ENCODE measurements at places on chromosomes 7 and 10.

DNA sequence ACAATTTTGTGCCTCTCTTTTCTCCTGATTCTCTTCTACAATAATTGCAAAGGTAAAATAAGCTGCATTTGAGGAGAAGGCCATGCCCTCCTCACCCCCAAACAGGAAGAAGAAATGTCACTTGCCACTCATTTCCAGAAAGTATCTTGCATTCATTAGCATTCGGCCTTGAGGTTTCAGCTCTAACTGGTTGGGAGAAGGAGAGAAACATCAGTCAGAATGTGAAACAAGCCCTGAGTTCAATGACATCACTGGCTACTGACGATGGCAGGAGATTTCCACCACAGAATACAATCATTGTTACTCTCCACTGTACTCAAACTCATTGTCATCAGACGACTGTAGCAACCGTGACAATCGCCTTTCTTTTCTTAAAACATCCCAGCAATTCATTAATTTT lies 72.8 kb downstream of the PRKCQ start:
- no peak for DNase-seq

DNA sequence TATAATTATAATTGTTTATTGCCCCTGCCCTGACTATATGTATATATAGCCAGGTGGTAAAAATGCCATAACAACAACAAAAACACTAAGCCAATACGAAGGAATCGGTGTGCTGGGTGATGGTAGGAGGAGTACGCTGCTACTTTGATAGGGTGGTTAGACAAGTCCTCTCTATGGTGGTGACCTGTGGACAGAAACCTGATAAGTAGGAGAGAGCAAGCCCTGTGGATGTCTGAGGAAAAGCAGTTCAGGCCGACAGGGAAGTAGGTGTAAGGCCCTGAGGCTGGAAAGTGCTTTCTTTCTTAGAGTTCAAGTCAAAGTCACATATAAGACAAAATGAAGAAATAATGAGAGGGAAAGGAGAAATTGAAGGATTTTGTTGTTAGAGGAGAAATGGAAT lies 823.8 kb upstream of the CELF2 start:
- no peak for DNase-seq

DNA sequence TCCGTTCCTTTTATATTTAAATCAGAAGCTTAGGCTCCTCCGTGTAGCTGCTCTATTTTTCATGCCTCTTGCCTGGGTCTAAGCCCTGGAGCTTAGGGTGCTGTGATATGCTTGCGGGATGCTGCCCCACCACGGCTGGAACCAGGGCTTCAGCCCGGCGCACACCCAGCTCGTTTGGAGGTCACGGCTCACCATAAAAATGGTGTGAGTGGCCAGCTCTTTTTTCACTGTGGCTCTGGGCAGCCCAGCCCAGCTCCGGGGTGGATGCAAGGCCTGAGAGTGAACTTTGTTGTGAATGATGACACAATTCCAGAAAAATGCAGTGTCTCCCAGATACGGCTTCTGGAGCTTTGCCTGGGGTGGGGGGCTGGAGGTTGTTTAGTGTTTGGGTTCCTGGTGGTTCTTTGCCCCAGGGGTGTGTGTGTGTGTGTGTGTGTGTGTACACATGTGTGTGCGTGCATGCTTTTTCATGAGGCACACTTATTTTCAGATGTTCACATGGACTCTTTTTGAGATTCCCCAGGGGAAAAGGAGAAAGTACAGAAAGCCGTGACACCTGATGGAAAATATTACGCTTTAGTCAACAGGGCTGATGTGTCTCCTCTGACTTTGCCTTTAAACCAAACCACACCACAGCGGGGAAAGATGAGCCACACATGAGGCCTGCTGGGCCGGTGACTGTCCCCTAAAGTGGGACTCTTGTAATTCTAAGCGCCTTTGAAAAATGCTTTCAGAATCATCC lies 46.2 kb downstream of the GRK5 start:
- peak; percentile 96 for DNase-seq

DNA sequence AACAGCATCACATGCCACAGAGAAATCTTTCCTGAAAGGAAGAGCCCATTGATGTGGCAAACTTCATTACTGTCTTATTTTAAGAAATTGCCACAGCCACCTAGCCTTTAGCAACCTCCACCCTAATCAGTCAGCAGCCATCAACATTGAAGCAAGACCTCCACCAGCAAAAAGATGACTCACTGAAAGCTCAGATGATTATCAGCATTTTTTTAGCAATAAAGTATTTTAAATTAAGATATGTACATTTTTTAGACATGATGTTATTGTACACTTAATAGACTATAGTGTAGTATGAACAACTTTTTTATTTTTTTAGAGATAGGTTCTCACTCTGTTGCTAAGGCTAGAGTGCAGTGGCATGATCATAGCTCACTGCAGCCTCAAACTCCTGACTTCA lies 14.8 kb downstream of the STEAP1B start:
- DNase-seq = peak; percentile 58

GRCh38 chr7:1014681-1015080 lies 29.7 kb upstream of the GPR146 start:
- DNase-seq = no peak

GRCh38 chr7:47383696-47384445 lies 198.0 kb downstream of the TNS3 start:
- no peak for DNase-seq

DNA sequence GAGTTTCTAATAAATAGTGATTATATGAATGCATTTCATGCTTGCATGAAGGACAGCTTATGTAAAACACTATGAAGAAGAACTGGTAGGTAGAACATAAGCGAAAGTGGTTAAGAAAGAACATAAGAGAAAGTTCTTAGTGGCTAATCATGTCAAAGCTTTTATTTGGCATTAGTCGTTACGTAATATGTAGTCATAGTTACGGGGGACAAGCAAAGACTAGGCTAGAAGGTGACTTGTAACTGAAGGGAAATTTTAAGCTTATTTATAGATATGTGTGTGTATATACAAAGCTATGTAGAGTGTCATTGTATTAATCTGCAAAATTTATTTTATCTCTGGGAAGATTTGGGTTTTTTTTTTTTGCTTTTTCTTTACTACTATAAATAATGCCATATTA lies 36.9 kb downstream of the CAPZA2 start:
- DNase-seq = no peak

DNA sequence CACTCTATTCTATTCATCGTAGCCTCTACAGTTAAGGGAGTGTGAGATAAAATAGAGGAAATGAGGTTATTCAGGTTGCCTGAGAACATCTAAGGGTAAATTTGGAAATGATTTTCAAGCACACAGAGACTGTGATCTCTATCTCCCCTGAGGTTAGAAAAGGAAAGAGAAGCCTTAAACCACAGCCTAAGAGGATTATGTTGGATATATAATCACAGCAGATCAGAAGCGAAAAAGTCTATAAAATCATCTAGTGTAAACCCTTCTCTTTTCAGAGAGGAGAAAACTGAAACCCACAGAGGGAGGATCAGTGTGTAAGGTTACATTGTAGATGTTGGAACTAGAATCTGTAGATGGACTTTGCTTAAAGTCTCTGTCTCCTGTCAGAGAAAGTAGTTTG lies 90.6 kb upstream of the SEMA3E start:
- DNase-seq = no peak

DNA sequence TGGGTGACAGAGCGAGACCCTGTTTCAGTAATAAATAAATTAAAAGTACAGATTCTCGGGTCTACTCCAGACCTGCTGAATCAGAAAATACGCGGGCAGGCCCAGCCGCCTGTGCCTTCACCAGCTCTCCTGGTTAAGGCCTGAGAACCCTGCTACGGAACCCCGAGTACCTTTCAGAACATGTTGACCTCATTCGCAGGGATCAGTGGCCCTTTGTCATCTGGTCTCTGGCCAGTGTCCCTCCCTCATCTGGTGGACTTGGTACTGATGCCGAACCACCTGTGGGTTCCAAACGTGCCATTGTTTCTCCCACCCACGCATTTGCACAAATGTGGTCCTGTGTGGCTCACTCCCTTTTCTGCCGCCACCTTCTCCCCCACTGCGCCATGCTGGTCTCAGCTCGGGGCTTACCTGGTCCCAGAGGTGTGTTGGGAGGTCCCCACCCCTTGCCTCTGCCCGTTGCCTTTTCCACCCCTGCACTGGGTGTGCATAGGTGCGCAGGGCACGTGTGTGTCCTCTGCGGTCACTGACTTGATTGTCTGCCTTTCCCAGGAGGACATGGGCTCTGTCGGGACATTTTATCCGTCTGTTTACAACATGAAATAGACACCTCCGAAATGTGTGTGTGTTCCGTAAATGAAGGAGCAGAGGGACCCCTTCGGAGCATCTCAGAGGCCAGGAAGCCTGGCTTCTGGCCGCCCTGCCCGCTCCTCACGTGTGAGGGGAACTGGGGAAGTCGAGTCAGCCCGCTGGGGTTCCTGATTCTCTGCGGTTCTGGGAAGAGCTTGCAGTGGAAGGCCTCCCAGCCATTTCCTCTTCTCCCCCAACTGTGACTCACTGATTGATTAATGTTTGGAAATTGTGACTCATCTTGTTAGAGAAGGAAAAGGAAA lies 135.2 kb downstream of the CUX1 start:
- peak; percentile 83 for DNase-seq

GRCh38 chr10:3067859-3068179 lies 471 bp downstream of the PFKP start:
- no peak for DNase-seq

GRCh38 chr7:37113661-37114355 lies 334.9 kb downstream of the ELMO1 start:
- peak; percentile 81 for DNase-seq

GRCh38 chr7:41921453-41921981 lies 218.6 kb upstream of the INHBA start:
- peak; percentile 27 for DNase-seq

DNA sequence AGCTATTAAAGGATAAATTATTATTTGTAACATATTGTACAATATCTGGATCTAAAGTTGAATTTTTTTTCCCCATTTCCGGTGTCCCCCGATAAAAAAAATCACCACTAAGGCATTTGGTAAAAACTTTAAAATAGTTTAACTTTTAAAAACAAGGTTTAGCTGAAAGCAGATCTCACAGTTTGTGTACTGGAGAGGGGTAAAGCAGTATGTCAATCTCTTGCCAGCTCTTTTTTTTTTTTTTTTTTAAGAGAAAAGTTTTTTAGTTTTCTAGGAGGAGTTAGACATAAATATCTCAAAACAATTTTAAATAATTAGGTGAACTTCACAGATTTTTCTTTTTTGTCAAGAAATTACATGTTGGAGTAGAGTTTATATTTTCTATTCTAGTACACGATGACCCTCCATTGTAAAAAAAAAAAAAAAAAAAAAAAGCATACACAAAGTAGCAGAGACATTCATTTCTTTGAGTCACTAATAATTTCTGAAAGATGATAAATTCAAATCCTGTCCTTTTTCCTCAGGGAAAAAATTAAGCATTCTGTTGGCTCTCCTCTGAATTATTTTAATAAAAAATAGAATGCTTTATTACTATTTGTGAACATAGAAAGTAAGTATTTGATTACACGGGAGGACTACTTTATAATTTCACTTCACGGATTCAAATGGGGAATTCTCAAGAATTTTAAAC lies 1.9 kb upstream of the HBP1 start:
- DNase-seq = no peak

DNA sequence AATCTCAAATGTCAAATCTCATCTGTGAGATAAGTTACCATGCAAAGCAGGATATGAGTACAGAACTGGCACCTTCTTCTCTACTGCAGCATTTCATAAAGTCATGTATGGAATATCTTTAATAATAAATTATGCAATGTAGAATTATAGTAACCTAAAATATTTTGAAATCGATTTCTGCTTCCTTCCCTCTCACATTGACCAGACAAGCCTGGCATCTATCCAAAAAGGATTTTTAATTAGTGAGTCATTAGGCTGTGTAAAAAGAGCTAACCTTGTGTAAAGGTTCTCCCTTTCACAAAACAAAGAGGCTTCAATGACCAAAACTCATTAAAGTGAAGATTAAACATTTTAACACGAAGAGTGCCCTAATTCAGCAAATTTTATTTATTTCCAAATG lies 48.8 kb upstream of the EXOC6 start:
- DNase-seq = no peak

- no peak for DNase-seq
Observed at GRCh38 chr10:24850727-24851296, 101.6 kb downstream of the PRTFDC1 start.

- peak; percentile 20 for DNase-seq
Observed at GRCh38 chr10:44293842-44294241, 91.1 kb downstream of the CXCL12 start.

GRCh38 chr10:74753442-74754211 lies 72.8 kb upstream of the KAT6B start:
- DNase-seq = peak; percentile 13

DNA sequence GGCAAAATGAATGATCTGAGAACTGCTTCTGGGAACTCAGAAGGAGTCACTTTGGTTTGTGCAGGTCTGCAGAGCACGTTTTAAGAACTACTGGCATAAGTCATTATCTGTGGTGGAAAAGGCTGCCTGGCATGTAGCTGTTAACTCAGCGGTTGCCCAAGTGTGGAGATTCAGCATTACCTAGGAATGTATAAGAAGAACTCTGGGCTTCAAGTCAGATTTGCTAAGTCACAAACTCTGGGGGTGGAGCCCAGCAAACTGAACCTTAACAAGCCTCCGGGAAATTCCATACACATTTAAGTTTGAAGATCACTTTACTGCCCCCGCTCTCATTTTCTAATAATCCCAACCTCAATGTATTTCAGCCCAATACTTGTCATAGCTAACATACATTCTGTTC lies 31.1 kb downstream of the PLXDC2 start:
- peak; percentile 52 for DNase-seq

DNA sequence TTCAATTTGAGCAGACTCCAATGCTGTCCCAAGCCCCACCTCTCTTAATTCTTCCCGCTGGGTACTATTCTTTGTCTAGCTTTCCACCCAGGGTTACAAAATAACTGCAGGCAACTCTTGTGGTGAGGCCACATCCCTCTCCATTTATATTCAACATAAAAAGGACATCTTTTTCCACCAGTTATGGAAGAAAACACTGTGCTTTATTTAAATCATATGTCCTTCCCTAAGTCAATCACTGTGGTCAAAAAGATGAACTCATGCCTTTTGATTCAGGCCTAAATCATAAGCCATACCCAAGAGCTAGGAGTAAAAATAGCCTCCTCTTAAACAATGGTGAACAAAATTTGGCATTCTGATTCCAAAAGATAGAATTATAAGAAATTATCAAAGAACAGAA lies 386.0 kb downstream of the SEMA3D start:
- DNase-seq = no peak

DNA sequence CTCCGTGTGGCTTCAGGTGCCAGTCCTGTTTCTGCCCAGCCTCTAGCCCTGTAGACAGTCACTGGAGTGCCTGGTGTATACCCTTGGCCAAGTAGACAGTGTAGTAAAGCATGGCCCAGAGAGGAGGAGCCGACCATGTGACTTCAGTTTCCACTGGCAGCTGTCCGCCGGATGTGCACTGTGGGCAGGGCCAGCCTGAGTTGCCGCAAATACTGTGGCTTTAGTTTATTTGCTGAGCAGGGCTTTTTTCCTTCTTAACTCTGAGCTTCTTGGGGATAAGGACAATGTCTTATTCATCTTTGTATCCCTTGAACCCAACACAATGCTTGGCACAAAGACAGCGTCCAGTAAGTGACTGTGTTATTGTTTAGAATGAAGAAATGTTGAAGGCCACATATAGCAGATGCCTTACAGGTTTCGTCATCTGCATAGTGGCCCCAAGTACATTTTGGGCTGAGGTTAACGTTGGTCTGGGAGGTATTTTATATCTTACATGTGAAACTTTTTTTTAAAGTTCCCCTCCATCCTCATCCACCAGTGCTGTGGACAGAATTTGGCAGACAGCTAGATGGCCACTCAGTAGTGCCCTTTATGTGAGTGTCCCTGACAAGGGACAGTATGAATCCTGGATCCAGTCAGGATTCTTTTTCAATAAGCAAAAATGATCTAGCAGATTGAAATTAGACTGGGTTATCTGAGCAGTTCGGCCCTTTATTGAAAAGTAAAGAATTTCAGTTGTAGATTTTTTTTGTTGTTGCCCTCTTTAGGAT lies 40.6 kb downstream of the CYP17A1 start:
- DNase-seq = peak; percentile 67

GRCh38 chr10:48291190-48291589 lies 15.3 kb upstream of the MAPK8 start:
- no peak for DNase-seq
